ENCODE measurements at places on chromosomes 6 and 20. TPM values are rescaled to one million over a fixed set of nuclear protein-coding genes. Genes with fewer than 3 reads are reported as not detected.

GRCh38 chr6:161344626-161345025 lies 70.8 kb upstream of the AGPAT4 start:
- DNase-seq = no peak

GRCh38 chr6:167005350-167006159 lies 6.4 kb downstream of the CEP43 start:
- DNase-seq = no peak

DNA sequence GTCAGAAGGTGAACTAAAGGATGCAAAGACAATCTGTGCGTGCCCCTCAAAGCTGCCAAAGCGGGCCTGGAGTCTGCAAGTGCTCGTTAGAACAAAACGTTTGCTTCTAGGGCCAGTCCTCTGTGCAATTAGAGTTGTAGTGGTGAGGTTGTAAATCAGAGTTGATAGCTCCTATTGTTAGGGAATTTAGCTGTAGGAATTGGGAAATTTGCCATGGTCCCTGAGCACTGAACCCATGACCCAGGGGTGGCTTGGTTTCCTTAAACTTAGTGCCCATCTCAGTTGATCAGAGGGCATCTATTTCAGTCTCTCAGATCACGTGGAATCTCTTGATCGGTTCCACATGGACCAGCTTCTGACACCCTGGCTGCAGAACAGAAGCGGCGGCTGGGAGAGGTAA lies 18.8 kb upstream of the RPS6KA2 start:
- DNase-seq = no peak

GRCh38 chr20:48387675-48388074 lies 440.1 kb downstream of the PREX1 start:
- no peak for DNase-seq

FERMT1 gene
- 9.0 TPM for total RNA-seq

DNA sequence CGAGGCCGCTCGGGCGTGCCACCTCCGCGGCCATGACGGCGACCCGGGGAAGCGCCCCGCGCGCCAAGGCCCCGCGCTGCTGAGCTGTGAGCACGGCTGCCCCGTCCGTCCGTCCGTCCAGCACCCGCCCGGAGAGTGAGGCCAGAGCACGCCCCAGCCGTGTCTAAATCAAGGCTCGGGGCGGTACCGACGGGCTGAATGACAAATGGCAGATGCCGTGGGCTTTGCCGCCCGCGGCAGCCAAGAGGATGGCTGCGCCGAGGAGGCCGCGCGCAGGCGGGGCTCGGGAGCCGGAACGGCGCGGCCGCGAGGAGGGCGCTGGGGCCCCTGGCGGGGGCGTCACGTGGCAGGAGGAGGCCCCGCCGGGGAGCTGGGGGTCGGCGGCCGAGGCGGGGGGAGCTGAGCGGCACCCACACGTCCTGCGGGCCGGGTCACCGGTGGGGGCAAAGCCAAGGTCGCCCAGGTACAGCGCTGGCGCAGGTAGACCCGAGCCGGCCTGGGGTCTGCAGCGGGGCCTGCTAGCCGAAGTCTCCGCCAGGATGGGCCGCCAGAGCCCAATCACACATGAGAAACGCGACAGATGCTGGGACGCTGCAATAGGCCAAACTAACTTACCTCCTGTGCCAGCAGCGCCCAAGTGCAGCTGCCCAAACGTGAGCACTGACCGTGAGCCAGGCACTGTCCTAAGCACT lies at the start of gene PLAGL1:
TSS of gene PLAGL1 (minus strand) at position 140 of the 692 bp plus-strand sequence. CDS start 60,123 bp downstream, outside the sequence.
- peak; percentile 58 for DNase-seq

DNA sequence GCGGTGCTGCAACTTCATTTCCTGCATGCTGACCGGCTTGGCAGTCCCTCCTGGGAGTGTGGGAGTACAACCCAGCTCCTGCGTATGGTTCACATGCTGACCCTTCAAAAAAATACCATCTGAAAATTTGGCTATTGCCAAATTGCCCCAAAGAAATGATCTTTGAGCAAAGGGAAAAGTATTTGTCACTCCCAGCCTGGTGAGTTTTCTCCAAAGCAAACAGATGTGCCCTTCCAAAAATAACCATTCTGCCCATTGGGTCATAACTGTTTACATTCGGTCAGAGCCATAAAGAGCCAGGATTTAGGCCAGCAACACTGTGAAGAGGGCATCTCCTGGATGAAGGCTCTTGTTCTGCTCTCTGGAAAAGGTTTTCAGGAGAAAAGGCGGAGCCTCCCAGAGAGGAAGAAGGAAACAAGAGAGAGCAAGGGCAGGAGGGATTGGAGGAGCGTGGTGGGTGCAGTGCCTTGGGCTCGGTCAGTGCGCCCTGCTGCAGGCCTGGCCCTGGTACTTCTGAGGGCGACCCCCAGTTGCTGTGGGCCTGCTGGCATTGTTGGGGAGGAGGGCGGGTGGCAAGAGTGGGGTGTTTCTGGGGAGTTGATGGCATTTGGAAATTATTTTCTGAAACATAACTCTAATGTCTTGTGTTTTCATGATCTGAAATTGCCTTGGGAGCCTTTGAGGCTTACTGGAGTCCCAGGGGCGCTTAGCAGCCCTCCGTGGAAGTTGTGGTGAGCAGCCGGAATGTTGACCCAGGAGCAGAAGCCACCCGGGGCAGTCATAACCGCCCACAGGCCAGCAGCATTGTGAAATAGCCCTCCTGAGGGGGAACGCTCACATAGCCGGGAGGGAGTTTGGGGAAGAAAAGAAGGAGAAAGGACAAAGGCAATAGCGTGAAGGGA lies 248.4 kb downstream of the MYLK4 start:
- no peak for DNase-seq

PHACTR1 gene
- total RNA-seq = 4.3 TPM

ANKRD66 gene
- not detected for total RNA-seq

- no peak for DNase-seq
These were observed 74.5 kb upstream of the ZNF184 start for GRCh38 chr6:27547157-27548075.

GRCh38 chr6:8382434-8382833 lies 52.9 kb downstream of the SLC35B3 start:
- DNase-seq = no peak

GRCh38 chr20:58880994-58881752 lies 28.7 kb downstream of the GNAS start:
- no peak for DNase-seq

DNA sequence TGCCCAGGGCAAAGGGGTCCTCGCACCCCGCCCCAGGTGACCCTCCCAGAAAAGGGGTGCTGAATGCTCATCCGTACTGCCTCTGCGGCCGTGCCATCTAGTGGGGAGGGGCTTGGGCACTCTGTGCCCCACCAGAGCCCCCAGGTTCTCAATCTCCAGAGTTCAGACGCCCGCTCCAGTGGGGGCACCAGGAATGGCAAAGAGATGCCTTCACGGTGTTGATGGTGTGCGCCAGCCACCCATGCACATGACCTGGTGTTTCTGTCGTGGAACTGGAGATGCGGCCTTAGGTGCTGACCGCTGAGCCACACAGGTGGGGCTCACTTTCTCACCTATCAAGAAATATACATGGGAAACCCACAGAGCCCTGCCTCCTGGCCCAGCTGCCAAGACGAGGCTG lies 30.8 kb downstream of the GNAS-AS1 start:
- no peak for DNase-seq

DNA sequence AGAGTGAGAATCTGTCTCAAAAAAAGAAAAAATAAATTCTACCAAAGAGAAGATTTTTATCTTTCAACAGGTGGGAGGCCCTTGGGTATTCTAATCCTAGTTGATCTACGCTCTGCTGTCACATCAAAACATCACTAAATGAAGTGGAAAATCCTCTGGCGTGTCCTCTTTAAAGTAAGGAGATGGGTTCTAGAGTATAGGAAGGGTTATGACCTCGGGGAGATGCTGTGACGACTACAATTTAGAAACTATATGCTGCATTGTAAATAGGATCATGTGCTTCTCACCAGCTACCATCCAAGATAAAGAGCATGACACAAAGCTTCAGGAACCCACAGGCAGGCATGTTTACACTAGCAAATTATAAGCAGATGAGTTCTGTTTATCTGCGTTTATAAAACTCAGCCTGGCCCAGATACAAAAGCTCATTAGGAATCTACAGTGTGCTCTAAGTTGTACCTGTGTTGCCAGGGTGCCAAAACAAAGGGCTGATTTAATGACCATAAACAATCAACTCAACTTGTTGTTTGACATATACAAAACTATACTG lies 197.1 kb upstream of the PLN start:
- DNase-seq = no peak

GFRA4 gene
- not detected for total RNA-seq

ESR1 gene
- total RNA-seq = 5.6 TPM

HDGFL1 gene
- 14.6 TPM for total RNA-seq

DNA sequence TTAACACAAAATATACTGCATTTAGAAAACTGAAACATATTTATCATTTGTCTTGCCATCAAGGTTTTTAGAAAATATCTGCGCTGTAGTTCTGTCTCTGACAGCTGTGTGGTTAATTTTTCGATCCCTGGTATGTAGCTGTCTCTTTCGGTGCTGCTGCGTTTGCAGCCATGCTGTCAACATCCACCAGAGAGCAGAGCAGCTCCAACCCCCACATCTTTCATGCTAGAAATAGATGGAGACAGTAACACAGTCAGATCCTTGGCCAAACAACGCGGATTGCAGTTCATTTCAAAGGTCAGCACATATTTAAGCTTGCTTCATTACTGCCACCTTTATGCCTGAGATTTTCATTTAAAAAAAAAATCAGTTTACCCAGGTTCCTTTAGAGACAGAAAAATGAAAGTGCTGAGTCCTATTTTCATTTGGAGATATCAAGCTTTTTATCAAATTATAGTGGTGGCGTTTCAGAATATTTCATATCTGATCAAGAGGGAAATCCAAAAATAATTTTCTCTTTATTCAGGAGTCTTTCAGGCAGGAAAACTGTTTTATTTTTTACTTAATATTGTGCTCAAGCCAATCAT lies 157.7 kb upstream of the MMS22L start:
- no peak for DNase-seq

Measured in prostate gland (tissue), 2 donors.